ENCODE measurements at places on chromosomes 5 and 9.

DNA sequence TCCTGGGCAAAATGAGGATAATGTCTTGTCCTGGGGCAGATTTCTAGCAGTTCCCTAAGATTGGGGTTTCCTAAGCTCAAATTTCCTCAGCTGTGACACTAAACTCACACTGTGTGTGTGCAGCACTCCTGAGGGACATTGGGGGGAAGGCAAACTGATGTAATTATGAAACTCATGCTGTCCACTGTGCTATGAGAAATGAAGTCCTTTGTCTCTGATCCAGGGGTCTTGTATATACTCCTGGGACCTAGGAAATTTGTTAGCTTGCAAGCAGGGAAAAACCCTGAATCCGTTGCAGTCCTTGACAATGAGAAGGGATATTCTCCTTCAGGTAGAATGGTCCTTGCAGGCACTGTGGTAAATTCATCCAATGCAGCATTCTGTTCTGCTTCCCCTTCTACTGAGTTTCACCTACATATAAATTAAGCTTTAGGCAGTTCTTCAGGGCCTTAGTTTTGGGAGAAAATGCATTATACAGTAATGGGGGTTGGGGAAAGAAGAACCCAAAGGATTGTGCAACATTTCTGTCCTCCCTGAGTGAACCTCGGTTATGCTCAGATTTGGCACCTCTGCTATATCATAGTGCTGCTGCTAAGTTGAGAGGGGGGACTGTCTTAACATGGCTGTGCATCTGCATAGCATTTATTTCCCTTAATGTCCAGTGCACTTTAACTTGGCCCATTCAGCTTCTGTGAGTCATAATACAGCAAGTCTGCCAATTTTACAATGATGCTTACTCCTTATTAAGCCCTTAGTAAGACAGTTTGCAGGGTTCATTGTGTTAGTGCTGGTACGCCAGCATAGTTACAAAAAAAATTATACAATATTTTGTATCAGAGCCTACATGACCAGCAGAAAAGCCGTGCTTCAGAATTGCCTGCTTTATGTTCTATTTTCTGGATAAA lies 80.2 kb downstream of the PJA2 start:
- no peak for DNase-seq

DNA sequence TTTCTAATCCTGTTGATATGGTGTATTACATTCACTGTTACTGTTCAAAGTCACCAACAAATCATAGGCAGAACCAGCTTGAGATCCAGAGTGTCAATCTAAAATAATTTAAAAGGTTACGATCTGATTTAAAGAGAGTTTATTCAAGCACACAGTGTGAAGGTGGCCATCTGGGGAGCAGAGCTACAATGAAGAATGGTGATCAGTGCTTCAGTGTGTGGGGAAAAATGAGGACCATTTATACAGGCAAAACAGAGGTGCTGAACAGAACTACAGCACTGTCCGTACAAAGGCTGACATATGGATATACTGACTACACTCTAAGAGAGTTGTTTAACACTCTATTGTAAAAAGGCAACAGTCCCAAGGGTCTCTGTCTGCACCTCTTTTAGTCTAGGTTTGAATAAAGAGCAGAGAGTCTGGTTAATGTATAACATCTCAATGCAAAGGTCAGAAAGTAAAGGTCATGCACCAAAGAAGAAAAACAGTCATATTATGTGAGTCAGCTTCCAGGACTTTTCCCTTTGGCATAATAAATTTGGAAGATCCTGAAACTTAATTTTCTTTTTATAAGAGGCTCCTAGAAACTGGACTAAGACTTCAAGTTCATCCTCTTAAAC lies 29.7 kb upstream of the TDRD7 start:
- no peak for DNase-seq

GRCh38 chr5:34656700-34657273 lies 659 bp downstream of the RAI14 start:
- DNase-seq: no peak

DNA sequence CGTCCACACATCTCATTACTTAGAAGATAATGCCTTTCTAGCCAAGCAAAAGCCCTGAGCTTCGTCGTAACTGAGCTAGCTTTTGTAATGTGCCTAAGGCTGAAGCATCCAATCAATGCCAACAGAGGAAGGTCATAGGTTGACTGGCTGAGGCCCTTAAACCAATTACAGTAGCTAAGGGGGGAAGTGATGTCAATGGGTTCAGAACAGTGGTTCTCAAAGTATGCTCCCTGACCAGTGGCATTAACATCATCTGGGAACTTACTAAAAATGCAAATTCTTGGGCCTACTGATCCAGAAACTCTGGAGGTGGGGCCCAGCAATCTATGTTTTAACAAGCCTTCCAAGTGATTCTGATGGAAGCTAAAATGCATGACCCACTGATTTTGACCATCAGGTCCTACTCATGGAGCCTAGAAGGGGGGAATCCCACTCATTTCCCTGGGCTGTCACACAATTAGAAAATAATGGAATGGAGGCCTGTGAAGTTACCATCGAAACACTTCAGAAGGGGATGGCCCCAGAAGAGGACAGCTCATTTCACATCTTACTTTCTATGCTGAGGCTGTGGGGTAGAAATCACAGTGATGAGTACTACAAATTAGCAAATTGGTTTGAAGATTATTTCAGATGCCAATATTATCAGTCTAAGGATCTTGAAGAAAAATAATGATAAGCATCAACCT lies 4.8 kb upstream of the VLDLR start:
- DNase-seq: no peak

GRCh38 chr9:95003689-95004410 lies 277.4 kb downstream of the AOPEP start:
- no peak for DNase-seq

DNA sequence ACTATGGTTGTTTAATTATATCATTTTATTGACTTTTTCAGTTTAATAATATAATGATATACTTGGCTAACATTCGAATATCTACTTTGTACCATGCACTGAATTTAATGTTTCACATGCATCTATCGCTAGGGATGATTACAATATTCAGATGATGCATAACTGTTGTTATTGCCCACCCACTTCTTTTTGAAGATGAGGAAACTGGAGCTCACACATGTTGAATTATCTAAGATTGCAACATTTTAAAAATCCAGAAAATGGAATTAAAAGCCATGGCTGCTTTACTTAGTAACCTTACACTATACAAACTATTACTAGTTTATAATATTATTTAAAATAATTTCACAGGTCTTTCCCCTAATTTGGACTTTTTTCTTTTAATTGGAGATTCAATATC lies 171.7 kb downstream of the TLR4 start:
- no peak for DNase-seq

DNA sequence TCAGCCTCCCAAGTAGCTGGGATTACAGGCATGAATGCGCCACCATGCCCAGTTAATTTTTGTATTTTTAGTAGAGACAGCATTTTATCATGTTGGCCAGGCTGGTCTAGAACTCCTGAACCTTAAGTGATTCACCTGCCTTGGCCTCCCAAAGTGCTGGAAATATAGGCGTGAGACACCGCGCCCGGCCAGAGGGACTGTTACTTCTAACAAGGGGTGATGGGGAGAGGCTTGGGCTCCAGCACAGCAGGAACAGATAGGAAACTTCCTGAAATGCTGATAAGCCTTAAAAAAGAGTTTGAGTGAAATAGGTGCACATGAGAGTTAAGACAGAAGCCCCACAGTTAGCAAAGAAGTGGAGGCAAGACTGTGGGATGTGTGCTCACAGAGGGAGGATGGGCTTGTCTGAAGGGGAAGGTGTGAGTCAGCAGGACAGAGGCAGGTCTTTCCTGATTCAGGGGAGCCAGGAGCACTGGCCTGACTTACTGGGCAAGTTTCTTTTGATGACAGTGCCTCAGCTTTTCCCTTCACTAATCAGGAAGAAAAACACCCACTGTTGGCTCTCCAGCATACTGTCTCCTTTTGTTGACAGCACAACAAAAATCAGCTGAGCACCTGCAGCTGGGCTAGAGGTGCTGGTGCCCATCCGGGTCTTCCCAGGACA lies 68.4 kb downstream of the RAD23B start:
- no peak for DNase-seq

DNA sequence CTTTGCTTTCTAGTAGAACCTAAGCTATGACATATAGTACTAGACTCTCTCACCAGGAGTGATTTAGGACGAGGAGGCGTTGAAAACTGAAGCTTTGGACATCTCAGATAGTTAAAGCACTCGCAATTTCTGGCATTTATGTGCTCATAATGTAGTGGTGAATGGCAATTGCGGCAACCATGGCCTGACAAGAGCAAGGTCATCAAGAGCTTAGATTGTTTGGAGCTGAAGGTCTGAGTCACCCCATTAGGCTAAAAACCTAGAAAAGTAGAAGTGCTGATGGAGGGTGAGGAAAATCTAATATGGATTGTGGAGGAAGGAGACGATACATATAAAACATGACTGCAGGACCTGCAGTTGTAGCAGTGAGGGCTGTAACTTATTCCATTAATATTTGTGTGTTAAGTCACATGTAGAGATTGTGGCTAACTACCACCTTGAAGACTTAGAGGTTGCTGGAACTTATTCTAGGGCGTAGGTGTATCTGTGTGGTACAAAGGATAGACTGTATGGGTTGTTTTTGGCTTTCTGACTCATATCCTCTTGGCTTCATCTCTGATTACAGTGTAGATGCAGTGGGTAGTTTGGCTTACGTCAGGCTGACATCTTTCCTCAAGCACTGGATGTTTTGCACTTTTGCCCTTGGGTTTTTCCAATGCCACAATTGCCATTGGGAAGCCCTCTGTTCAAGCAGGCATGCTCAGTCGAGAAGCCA lies 138.9 kb upstream of the CDKN2B start:
- DNase-seq: no peak

DNA sequence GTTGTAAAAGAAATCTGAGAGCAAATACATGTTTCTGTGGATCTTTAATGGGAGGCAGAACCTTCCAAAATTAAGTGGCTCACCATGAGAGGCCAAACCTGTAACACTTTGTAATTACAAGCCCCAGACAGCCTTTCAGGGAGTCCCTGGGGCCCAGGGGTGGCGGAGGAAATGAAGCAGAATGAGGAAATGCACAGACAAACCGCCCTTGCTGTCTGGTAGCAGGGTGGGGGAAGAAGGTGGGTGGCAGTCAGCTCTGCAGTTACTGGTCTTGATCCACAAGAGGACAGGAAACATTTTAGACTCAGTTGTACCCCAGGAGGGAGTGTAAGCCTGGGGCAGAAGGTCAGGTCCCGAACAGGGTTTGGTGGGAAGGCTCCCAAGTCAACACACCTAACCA lies 6.5 kb downstream of the ARL14EPL start:
- no peak for DNase-seq

DNA sequence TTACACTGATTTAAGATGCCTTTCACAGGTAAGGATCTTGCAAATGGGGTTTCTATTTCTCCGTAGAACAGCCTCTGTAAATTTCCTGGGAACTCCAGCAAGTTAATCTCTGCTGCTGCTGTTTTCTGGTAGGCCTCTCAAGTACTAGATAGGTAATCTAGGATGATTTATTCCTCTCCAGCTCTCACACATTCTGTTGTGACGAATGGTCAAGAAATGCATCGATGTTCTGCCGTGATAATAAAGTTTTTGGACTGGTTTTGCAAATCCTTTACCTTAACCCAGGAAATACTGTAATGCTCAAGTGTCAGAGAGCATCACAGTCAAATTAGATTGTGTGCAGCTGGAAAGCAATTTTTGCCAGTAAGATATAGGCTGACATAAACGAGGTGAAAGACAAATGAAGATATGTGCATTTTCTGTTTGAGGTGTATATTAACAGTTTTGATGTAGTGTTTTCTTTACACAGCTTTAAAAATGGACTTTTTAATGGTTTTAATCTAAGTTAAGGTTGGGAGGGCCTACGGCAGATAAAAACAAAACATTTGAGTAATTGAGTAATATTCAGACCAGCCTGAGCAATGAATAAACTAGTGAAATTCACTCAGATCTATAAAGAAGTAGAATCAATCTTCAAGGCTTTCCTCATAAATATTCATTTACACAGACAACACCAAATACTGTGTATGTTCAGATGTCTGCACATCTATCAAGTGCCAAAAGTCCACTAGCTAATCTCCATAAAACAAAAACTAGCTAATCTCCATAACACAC lies 300.6 kb upstream of the EDIL3 start:
- DNase-seq: no peak

GRCh38 chr9:133470427-133470924 lies 8.4 kb downstream of the SLC2A6 start:
- DNase-seq: no peak

DNA sequence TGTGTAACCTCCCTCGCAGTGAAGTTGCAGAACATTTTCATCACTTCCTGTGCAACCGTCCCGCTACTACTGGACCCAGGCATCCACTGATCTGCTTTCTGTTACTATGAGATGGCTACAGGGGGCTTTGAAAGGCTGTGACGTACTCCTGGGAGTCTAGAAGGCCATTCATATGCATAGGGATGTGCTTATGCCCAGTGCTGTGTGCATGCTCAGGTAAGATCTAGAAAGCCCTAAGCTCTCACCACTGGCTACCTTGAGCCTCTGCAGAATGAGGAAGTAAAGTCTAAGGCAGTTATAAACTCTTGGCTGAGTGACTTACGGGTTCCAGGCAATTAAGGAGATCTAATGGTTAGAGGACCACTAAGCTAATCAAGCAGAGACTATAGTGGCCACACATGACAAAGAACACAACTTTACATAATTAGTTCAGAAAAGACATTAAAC lies 11.8 kb downstream of the HNRNPAB start:
- DNase-seq: no peak

- DNase-seq: no peak
These were observed 41.9 kb downstream of the MOCS2 start for GRCh38 chr5:53067641-53068040.

GRCh38 chr9:24590432-24590831 lies 44.7 kb upstream of the IZUMO3 start:
- no peak for DNase-seq

DNA sequence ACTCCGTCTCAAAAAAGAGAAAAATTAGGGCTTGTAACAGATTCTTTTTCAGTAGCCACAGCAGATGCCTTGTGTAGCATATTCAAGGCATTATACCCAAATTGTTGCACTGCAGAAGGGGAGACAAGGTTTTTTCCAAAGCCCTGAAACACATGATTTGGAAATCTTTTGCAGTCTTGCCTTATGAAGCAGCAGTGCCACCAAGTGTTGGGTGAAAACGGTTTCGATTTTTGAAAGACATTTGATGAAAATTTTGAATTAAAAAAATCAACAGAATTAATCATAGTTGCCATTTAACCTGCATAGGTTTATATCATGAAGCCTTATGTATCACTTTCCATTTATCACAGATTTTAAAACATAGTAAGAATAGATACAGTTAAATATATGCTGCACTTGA lies 479.5 kb downstream of the TAF11L14 start:
- no peak for DNase-seq
